T follicular helper cell (primary cell): ENCODE measurements at places on chromosomes 1 and 21.

GRCh38 chr1:30419831-30420230, 303.6 kb downstream of the MATN1 start:
- no peak for DNase-seq

- no peak for DNase-seq
Measured at GRCh38 chr1:225888898-225889601, at the start of gene LEFTY1. Gene LEFTY1 (minus strand): TSS chr1:225889146. CDS start chr1:225889066, 80 bp downstream.

- DNase-seq = peak; percentile 6
Measured at GRCh38 chr1:116020668-116021272, 44.5 kb downstream of the SLC22A15 start.

GRCh38 chr1:89332461-89332860, 31.4 kb upstream of the GBP6 start:
- no peak for DNase-seq

GRCh38 chr1:33696962-33697361, 166.9 kb upstream of the HMGB4 start:
- no peak for DNase-seq

DNA sequence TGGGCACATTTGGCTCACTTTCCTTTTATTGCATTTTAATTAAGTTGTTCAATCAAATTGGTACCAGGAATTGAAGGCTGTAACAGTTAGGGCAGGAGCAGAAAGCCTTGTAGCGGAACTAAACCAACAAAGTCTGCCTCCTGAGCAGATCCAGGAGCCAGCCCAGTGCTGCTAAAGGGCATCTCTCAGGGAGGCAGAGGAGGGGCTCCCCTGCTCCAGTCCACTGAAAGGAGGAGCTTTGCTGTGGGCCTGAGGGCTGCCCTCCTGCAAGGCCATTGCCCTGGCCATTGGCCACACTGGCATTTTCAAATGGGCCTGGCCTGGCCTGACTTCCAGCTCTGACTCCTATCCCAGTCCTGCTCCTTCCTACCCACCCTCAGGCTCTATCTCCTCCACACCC, 3.7 kb upstream of the TRABD2B start:
- no peak for DNase-seq

DNA sequence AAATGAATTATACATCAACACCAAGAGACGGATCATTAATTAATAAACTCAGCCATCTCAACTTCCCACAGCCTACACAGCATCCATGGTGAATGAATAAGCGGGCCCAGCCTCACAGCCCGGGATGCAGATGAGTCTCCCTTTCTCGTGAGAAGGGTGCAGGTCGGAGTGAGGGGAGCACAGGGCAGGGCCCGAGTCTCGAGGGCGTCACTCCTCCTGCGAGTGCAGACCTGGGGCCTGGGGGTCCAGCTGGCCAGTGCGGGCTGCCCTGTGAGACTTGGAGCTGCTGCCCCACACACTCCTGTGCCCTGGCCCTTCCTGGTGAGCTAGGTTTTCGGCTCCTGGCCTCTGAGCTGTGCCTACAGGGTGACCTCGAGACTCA, 74.7 kb downstream of the AJAP1 start:
- DNase-seq = no peak

DNA sequence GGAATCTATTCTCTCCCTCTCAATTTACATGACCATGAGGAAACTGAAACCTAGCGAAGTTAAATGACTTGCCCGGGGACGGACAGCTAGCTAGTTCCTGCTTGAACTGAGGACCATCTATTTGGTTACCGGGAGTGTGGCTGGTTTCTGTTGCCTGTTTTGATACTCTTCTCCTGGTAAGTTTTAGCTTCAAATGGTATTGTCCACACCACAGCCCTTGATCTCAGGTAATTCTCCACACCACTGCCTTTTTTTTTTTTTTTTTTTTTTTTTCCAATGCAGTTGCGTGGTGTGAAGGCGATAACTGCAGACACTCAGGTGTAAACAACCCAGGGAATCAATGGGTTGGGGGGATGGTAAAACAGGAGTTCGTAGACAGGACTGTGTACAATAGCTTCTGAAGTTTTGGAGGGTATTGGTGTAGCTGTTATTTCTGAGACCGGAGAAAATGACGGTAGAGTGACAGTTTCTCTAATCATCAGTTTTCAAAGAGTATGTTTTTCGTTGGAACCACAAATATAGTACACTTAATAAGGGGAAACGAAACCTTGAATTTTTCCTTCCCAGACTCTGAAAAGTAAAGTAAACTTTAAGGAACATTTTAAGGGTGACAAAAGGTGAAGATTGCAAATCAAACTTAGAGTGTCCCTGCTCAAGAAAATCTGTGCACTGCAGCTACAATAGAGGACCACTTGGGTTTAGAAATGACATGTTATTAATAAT, 125.3 kb upstream of the CACYBP start:
- DNase-seq = no peak

- DNase-seq = no peak
Measured at GRCh38 chr1:32073299-32074229, 825 bp downstream of the TMEM39B start.

DNA sequence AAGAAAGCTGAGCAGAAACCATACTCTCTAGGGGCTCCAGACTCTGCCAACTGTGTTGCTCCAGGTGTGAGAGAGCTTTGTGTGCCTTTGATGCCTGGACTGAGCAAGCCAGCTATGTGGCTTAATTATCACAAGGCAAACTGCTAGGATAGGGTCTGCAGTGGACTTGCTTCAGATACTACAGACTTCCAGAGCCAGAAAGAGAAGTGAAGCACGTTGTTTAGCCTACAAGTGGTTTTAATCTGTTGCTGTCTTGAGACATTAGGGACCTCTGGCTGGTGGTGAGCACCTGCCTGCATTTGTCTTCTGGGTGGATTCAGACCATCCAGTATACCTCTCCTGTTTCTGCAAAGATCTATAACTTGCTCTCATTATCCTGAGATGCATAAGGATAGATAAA, 353.4 kb upstream of the PLXNA2 start:
- no peak for DNase-seq

GRCh38 chr1:15156807-15157380, 3.3 kb downstream of the TMEM51 start:
- no peak for DNase-seq

- no peak for DNase-seq
Measured at GRCh38 chr1:27402349-27402754, 9.9 kb downstream of the GPR3 start.

DNA sequence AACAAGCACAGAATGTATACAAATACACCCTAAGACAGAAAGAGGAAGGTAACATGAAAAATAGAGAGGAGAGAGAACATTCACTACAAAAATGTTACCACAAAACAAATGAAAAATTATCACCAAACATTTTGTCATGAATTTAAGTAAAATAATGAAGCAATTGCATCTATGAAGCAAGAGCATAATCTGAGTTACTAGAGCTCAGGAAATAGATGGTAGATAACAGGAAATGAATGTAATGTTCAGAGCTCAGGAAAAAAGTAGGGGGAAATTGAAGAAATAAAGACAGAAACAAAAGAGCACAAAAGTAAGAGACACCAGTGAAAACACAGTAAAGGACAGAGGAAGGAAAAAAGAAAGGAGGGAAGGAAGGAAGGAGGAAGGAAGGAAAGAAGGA, 19.4 kb downstream of the SEC16B start:
- DNase-seq = no peak

- no peak for DNase-seq
Measured at GRCh38 chr1:215529571-215529970, 37.5 kb upstream of the KCTD3 start.

- DNase-seq = no peak
Measured at GRCh38 chr1:74731399-74732052, 1.3 kb downstream of the CRYZ start.

- DNase-seq = no peak
Measured at GRCh38 chr1:232904566-232904965, 45.8 kb upstream of the NTPCR start.

- no peak for DNase-seq
Measured at GRCh38 chr1:14117700-14118099, 417.7 kb downstream of the PRDM2 start.

GRCh38 chr1:167369933-167370332, 148.4 kb downstream of the CD247 start:
- DNase-seq = no peak

DNA sequence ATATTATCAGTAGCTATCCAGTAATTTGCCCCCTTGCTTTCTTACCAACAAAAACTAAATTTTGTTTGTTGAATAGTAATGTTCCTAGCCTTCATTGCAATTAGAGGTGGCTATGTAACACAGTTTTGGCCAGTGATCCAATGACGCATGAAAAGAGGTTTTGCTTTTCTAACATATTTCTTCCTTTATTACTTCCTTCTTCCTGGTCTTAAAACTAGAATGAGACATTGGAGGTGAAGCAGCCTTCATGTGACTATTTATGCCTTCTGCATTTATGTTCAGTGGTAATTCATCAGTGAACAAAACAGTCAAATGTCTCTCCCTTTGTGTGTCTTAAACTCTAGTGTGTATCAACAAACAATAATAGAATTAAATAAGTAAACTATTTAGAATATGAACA, 35.5 kb downstream of the LRIF1 start:
- DNase-seq = no peak

DNA sequence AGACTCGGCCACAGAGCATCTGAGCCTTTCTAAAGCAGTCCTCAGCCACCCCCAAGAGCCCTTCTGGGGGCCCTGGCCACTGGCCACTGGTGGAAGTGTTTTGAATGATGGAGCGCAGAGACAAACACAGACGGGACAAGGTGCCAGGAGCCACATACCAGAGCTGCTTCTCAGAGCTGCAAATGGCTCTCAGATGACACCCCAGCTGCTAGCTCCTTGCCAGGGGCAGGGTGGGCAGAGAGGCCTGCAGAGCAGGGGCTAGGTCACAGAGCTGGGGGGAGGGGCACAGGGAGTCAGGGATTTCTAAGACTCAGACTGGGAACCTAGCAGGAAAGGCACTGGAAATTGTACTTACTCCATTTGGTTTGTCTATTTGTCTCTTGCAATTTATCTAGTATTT, 30.4 kb downstream of the KCNN3 start:
- no peak for DNase-seq

- DNase-seq = no peak
Measured at GRCh38 chr1:89810302-89810701, 10.5 kb upstream of the LRRC8D start.

- DNase-seq = no peak
Measured at GRCh38 chr1:59266180-59266926, 30.5 kb upstream of the FGGY start.

GRCh38 chr1:242568666-242569065, 44.2 kb upstream of the PLD5 start:
- DNase-seq = no peak

GRCh38 chr1:50214717-50215116, 106.0 kb downstream of the ELAVL4 start:
- no peak for DNase-seq

DNA sequence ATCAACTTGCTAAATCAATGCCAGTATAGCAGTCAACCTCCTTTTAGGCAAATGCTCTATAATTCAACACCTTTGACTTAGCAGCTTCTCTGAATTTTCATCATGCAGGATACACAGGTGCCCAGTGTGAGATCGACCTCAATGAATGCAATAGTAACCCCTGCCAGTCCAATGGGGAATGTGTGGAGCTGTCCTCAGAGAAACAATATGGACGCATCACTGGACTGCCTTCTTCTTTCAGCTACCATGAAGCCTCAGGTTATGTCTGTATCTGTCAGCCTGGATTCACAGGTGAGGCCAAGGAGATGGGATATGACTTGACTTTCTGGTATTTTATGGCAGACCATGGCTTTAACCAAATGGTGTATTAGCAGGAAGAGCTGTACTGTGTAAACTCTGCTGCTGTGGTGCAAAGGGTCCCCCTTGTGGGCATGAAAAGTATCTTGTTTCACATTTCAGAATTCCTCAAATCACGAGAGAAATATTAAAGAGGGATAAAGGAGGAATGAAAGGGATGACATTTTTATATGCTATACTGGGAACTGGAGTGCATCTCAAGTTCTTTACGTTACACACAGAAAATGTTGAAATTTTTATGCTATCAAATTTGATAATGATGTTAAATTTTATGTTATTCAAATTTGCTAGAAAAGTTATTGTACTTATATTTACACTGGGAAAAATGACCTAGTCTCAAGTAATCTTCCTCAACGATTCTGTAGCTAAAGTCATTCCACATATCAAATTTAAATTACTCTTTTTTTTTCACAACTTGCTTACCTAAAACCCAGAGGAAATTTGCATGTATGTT, 88.9 kb downstream of the CRB1 start:
- DNase-seq = peak; percentile 3

DNA sequence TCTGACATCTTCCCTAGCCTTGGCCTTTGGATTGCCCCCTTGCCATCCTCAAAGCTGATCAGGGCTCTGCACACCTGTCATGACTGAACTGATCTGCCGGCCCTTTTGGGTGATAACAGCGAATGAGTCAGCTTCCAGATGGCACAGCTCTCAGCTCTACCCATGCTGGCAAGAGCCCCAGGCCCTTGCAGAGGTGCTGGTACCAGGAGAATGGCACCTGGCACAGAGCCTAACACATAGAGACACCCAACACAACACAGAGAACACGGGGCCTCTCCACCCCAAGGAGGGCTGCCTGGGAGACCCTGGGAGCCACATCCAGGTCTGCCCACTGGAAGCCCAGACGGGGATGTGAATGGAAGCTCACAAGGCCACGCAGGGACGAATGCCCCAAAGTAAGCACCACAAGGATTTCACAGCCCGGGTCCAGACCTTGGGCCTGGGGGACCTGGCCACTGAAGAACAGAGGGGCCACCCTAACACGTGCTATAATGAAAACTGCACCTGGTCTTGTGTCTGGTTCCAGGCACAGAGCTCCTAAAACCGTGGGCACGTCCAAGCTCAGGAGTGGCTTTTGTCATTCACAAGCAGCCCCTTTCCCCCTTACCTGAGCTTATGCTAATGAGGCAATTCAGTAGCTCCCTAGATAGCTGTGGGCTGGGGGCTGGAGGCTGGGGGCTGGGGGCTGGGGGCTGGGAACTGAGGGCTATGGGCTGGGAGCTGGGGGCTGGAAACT, 160.5 kb downstream of the NPHP4 start:
- no peak for DNase-seq

- no peak for DNase-seq
Measured at GRCh38 chr1:77222496-77222895, 3.3 kb upstream of the PIGK start.

DNA sequence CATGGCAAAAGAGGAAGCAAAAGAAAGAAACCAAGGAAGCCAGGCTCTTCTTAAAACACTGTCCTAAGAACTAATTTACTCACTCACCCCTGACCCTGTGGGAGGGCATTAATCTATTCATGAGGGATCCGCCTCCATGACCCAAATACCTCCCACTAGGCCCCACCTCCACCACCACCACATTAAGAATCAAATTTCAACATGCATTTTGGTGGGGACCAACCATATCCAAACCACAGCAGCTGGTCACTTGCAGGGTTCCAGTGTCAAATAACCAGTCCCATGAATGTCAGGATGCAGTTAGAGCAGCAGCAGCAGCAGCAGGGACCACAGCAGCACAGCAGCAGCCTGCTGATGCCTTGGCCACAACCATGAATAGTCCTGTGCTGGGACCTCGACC, 83.8 kb downstream of the ZC3H11B start:
- DNase-seq = no peak

DNA sequence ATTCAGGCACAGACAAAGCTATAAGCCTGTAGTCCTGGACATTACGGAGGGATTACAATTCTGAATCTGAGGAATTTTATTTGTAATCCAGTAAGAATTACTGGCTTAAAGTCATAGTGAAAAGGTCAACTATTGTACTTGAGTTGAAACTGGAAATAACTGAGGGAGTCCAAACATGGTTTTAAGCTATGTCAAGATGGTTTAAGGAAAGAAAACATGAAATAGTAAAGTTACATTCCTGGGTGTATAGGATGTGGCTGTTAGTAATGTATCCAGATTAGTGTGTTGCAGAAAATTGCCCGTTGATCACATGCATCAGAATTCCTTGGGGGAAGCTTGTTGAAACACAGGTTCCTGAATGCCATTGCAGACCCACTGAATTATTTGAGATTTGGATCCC, 124.8 kb upstream of the GORAB start:
- DNase-seq = no peak
